ENCODE measurements at places on chromosomes 6 and 20.
A peak's percentile ranks its signal among the peaks of the same experiment; 100 is the strongest.

- DNase-seq, result no peak
These were observed 81.7 kb downstream of the COL9A1 start for GRCh38 chr6:70221025-70221714.

DNA sequence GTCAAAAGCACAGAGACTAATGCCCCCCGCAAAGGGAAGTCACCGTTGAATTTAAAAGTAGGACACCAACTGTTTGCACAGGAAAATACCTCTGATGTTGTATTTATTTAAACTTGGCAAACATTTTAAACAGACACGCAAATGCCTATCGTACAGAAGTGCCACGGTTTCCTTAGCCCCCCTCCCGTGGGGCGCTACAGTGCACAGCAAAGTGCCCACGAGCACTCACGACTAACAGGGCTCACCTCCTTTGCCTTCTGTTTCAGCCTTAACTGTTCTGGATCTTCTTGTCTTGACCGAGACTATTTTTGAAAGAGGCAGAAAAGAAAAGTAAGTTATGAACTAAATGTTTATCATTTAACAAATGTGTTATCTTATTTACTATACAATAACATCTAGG, 67.8 kb downstream of the TAF4 start:
- no peak for DNase-seq

- no peak for DNase-seq
These were observed 41.3 kb downstream of the TXLNB start for GRCh38 chr6:139250296-139251044.

GRCh38 chr6:47071681-47072080, 29.5 kb upstream of the ADGRF1 start:
- no peak for DNase-seq

- no peak for DNase-seq
These were observed 102.8 kb upstream of the TFAP2D start for GRCh38 chr6:50610562-50610961.

DNA sequence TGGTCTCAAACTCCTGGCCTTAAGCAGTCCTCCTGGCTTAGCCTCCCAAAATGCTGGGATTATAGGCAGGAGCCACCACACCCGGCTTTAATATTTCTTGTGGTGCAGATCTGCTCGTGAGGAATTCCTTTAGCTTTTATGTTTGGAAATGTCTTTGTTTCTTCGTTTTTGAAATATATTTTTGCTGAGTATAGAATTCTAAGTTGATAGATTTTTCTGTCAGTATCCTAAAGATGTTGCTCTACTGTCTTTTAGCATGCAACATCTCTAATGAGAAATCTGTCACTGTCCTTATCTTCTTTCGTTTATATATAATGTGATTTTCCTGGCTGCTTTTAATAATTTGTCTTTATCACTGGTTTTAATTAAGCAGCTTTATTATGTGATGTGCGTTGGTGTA, 75.1 kb downstream of the ZFAND3 start:
- no peak for DNase-seq

- no peak for DNase-seq
These were observed 291.7 kb downstream of the SLC35F1 start for GRCh38 chr6:118198746-118199145.

GRCh38 chr6:160365117-160365516, 16.9 kb downstream of the SLC22A3 start:
- DNase-seq, result no peak

- DNase-seq, result no peak
These were observed 2.0 kb downstream of the ATXN1 start for GRCh38 chr6:16759181-16759645.

DNA sequence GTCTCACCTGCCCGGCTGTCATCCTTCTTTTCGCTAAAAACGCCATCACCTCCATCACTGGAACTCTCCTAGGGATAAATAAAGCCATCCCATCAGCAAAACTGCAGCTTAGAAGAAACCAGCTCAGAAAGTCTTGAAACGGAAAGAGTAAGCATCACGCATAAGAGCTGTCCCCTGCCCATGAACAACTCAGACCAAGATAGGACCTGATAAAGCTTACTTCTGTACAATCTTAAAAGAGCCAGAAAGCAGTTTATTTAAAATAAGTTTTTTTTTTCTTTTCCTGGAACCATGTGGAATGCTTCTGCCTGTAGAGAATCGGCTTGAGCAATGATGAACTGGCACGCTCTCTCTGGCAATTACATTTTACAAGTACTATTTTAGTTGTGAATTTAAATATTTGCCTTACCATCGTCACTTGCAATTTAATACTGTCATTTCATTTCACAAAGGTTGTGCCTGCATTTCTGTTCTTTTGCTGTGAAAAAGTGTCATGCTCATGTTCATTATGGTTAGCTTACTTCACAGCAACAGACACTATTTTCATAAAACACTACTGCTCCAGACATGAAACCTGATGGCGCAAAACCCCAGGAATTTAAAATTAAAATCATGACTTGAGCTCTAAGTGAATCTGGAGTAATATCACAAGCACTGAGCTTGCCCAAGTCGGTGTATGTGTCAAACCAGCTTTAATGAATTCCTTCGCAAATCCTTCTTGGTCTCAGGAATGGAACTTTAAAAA, 59.6 kb upstream of the EMILIN3 start:
- DNase-seq, result no peak

- DNase-seq, result no peak
These were observed 225.5 kb downstream of the BCKDHB start for GRCh38 chr6:80331974-80332373.

DNA sequence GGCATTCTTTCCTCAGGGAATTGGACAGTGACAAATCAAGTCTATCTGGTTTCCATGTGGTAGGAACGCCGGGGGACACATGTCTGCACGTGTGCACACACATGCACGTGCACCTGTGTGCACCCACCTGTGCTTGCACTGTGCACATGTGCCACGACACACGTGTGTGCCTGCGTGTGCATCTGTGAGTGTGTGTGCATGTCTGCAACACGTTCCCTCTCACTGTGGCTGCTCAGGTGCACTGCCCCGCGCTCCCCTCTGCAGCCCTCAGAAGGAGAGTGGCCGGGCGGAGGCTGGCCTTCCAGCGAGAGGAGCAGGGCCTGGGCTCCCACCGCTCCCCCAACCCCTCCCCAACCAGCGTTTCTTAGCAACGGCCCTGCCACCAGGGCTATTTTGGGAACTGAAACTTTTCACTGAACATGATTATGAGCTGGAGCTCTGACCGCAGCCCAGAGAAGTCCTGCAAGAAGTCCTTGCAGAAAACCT, 147.8 kb downstream of the PHACTR3 start:
- DNase-seq, result no peak

- no peak for DNase-seq
These were observed 65.2 kb upstream of the ADGRF4 start for GRCh38 chr6:47633141-47633540.

DNA sequence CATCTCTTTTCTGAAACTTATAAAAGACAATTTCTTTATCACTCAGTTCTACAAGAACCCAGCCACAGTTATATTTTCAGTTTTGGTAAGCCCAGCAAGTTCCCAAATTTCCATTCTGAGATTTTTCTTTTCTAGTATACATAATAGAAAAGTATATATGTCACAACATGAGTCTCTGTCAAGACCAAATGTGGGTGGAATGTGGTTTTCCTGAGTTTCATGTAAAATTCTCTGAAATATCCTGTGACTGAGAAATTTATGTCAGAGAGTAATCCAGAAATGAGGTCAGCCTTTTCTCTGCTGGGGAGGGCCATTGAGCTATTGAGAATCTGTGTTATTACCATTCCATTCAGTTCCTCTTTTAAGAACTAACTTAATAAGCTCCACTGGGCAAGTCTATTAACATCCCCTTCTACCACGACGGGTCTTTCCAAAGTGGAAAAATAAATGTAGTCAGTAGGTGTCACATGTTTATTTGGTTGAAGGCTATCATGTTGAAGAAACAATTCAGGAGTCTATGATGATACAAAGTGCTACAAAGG, 100.7 kb upstream of the HMGN3 start:
- DNase-seq, result no peak

DNA sequence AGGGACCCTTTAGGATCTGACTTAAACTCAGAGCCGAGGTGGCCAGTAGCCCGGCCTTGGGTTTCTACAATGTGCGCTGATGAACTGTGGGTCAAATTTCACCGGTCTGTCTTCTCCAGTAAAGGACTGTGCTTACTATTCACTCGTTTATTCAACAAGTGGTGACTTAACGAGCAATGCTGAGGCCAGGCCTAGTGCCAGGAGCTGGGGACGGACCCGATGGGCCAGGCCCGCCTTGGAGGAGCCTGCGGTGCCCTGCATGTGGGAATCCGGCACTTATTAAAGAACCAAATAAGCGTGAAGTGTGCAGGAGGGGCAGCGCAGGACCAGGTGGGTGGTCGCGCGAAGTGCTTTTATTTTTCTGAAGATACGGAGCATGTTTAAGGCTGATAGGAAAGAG, 24.0 kb downstream of the CTCFL start:
- DNase-seq, result no peak

- DNase-seq, result no peak
These were observed 1.2 kb upstream of the CD164 start for GRCh38 chr6:109383438-109383940.

- no peak for DNase-seq
These were observed 117.0 kb downstream of the RTN4IP1 start for GRCh38 chr6:106512048-106512967.

DNA sequence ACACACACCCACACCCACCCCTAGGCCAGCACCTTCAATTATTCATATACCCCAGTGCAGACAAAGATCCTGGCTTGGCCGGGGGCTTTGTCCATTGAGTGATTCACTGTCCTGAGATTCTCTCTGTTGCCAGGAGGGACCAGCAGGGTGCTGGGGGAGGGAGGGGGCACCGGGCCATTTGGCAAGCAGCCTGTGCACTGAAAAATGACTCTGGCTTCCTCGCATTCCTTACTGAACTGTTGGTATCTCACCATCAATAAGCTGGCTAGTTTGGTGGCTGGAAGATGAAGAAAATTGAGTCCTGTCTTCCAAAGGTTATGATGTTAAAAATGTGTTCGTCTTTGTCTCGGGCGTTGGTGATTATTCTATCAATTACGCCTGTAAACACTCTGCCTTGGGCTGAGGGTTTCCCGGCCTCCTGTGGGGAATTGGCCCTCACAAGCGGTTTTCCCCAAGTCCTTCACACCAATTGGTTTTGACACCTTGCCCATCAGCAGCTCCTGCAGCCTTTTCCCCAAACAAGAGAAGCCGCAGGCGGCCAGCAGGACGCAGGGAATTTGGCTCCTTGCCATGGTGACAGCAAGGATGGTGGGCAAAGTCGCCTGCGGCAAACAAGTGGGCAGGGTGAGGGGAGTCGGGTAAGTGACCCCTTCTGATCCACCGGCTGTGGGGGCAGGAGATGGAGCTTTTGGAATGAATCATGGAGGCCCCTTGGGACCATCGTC, 4.9 kb downstream of the VSTM2L start:
- no peak for DNase-seq

- no peak for DNase-seq
These were observed 710.1 kb upstream of the ID4 start for GRCh38 chr6:19127081-19127480.

- no peak for DNase-seq
These were observed 333.4 kb downstream of the BCKDHB start for GRCh38 chr6:80439721-80440470.

DNA sequence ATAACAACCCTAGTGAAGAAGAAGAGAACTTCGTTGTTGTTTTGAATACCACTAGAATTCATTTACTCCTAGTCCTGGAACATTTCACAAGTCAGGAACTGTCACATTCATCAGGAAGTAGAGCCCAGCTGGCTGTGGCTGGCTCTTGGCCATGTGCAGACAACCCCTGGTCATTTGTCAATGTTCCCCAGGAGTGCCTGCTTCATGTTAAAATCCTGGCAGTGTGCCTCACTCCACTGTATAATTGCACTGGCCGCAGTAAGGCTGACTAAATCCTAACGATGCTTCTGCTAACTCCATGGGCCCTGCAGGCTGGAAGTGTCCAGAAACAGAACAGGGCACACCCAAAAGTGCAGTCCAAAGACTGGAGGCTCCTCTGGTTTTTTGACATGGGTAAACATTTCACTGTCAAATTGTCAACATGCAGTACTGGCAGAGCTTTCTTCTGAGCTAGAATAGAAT, 41.5 kb upstream of the ADGRF1 start:
- peak; percentile 84 for DNase-seq

GRCh38 chr20:8298426-8299043, 166.5 kb downstream of the PLCB1 start:
- no peak for DNase-seq

GRCh38 chr6:149890629-149891045, 7.3 kb downstream of the RAET1E start:
- DNase-seq, result no peak

- DNase-seq, result no peak
These were observed 168.0 kb downstream of the PTPRK start for GRCh38 chr6:128352366-128352765.

DNA sequence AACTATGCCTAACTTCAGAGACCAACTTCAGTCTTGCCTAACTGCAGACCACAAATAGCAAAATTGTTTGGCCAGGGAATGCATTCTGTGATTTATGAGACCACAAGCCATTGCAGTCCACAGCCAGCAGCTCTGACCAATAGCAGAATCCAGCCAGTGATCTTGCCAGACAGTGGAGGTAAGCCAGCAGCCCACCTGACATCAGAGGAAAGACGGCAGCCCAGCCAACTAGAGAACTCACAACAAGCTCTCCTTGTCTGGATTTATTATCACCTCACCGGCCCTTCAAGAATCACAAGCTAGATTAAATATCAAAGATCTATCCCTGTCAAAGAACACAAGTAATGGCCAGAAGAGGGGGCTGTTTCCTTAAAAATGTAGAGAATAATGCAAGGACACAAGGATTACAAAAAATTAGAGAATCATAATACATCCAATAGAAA, 66.5 kb upstream of the SLC35F1 start:
- no peak for DNase-seq

DNA sequence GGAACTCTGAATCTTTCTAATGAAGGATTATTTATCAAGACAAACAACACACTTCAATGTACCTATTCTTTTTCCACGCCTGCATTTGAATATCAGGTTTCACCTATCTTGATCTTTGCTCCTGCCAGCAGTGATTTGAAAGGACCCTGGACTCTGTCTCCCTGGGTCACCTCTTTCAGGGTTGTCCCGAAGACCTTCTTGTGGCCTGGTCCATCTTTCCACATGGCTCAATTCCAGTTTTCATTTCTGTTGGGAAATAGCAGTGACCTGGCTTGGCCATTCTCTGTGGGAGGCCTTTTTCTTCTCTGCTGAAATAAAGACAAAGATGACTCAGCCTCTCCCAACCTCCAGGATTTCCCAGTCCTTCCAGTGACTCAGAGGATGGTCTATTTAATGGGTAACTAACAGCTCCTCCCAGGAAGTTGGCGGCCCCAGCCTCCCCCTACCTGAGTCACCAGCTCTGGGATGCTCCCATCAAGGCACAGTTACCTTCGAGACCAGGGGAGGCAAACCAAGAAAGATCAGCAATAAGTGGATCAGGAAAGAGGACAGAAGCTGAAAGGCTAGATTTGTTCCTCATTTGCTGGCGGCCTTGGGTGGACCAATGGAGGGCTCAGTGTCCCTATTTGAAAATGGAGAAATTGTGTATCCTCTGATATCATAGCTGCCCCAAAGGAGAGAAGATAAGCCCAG, 120.2 kb upstream of the RNF24 start:
- no peak for DNase-seq

DNA sequence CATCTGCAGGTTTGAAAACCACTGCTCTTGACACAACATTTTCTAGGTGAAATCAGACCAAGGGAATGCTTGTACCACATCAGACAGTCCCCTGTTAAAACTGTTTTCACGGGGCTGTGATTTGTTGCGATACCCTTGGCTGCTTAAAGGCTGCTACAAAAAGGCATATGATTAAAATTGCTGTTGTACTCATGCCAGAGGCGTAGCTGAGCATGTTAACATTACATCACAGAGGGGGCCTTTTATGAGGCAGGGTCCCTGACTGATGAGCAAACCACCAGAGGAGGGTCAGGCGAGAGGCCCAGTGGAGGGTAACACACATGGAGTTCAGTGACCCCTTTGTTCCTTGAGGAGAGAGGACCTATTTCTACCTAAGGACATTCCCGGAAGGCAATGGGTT, 70.4 kb upstream of the CDYL start:
- DNase-seq, result no peak

All from left renal cortex interstitium (tissue), 4 donors.